NCI-H524 (cell line): ENCODE measurements at places on chromosomes 6 and 20.

DNA sequence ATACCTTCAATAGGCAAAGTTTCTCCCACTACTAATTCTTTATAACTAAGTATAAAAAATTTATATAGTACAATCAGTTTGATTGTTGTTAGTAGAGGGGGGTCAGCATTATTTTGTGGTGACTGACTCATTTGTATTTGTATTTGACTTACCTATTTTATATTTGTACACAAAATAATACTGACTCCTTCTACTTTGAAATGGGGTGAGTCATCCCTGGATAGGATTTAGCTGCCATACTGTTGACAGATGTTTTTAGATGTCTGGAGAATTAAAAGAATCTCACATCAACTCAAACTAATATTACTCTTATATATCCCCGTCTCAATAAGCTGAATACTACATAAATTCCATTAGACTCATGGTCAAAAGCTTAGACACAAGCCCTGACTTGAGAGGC lies 114.9 kb downstream of the FRK start:
- no peak for DNase-seq

- no peak for DNase-seq
Measured at GRCh38 chr6:80404889-80405288, 298.4 kb downstream of the BCKDHB start.

DNA sequence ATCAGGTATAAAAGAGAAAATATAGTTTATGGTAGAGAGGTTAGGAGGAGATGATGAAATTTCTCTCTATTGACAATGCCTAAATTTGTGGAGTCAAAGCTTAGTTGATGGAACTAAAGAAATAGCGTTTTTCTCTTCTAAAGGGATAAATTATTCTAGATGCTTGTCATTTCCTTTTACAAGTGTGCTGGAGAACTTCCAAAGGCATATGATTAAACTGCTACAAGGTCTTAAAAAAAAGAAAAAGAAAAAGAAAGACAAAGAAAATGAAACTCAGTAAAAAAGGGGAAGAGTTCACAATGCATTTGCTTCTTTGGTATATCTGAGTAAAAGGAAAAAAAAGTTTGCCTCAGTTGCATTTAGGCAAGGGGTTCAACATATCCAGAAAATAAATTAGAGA lies 499.8 kb upstream of the PTCHD4 start:
- DNase-seq, result no peak

DNA sequence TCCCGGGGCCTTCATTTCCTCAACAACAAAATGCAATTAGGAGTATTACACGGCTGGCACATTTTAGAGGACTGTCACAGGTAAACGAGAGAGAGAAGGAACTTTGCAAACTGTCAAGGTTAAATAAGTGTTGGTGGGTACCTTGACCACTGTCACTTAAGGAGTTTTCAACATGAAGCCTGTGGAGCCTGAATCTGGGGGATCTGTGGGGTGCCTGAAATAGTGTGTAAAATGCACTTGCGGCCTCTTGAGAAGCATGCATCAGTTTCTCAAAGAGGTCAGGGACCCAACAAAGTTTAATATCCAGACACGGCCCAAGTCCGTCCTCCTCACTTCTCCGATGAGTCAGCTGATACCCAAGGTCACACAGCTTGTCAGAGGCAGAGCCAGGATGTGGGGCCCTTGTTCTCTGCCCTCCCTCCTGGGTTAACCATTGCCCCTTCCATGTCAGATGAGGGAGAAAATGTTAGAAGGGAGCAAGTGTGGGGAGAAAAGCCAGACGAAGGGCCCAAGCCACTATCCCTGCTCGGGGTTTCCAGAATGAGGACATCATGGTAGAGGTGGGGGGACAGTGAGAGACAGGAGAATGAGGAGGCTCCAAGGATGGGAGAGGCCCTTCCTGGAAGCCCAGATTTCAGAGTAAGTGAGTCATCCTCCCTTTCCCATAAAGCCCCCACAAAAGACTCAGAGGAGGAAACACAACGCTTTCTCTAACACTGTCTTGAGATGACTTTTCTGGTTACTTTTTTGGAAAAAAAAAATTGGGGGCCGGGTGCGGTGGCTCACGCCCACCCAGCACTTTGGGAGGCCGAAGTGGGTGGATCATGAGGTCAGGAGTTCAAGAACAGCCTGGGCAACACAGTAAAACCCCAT lies 42.2 kb downstream of the C6orf132 start:
- no peak for DNase-seq

DNA sequence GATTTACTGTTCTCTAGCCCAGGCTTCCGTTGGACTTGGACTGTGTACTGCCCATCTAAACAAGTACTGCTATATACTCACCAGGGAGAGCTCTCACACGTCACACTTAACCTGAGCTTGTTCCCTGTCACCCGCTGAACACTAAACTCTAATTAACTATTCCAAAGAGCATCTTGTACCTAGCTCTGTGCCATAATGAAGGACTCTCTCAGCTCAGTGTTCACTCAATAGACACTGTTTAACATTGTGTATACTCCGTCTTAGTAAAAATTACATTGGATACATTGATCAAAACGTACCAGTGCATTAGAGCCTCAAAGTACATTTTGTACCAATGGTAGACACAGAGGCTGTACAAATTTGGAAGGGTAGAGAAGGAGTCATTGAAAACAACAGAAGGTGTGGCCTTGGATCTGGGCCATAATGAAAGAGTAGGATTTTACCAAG lies 55.4 kb upstream of the EPHA7 start:
- no peak for DNase-seq

GRCh38 chr6:137307163-137307854 lies 88.1 kb upstream of the IFNGR1 start:
- DNase-seq, result no peak

GRCh38 chr6:44620922-44621321 lies 233.4 kb downstream of the CDC5L start:
- no peak for DNase-seq

GRCh38 chr20:13149371-13150105 lies 71.5 kb upstream of the ISM1 start:
- no peak for DNase-seq

GRCh38 chr20:63101781-63102720 lies 95.3 kb upstream of the BHLHE23 start:
- DNase-seq, result no peak

DNA sequence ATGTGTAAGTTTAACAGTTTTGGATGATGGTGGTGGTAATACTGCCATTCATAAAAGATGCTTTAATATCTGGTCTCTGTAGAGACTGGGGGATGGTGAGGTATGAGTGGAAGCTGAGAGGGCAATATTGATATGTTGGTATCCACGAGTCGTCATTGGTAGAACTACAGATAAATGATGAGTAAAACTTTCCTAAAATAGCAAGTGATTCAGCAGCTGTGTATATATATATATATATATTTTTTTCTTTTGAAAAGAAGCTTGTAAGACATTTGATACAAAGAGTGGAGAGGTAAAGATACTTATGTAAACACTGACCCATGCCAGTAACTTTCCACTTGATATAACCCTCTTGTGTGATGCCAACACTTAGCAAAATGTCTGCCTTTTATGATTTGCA lies 41.7 kb upstream of the CITED2 start:
- no peak for DNase-seq

DNA sequence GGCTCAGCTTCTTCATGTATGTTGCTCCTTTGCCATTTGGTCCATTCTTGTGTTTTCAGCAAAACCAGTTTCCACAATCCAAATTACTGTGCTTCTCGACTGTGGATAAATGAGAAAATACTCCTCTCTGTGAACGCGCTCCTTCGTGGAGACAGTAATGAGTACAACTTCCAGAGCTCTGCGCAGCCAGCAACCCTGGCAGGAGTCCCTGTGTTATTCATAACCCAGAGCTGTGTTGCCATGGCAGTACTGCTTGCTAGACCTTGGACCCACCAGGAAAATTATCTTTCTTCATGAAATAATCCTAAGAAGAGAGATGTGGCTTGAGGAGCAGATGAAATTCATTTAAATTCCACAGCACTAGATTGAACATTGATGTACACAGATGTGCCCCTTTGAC lies 73.7 kb downstream of the SLC22A3 start:
- DNase-seq, result no peak

- no peak for DNase-seq
Measured at GRCh38 chr6:133499662-133500061, 258.5 kb downstream of the EYA4 start.

- no peak for DNase-seq
Measured at GRCh38 chr6:148874698-148875293, 128.0 kb downstream of the UST start.

- peak; percentile 4 for DNase-seq
Measured at GRCh38 chr20:60104993-60105803, 147.0 kb downstream of the CDH26 start.

DNA sequence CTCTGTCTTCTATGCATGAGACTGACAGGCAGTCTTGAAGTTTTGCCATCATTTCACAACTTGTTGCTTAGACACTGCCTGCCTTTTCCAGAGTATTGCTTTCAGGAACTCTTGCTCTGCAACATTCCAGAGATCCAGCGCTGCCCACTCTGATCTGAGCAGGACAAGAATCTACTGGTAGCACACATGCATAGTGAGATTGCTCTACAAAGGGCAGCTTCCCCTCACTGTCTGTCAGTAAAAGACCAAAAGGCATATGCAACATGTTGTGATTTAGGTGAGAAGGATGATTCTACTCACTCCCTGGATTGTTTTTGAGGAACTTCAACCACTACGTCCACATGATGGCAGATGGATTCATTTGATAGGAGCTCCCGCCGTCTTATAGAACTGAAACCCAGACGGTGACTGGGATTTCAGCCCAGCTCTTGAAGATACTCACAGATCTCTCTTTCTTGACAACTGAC lies 259.1 kb downstream of the ARID1B start:
- no peak for DNase-seq

DNA sequence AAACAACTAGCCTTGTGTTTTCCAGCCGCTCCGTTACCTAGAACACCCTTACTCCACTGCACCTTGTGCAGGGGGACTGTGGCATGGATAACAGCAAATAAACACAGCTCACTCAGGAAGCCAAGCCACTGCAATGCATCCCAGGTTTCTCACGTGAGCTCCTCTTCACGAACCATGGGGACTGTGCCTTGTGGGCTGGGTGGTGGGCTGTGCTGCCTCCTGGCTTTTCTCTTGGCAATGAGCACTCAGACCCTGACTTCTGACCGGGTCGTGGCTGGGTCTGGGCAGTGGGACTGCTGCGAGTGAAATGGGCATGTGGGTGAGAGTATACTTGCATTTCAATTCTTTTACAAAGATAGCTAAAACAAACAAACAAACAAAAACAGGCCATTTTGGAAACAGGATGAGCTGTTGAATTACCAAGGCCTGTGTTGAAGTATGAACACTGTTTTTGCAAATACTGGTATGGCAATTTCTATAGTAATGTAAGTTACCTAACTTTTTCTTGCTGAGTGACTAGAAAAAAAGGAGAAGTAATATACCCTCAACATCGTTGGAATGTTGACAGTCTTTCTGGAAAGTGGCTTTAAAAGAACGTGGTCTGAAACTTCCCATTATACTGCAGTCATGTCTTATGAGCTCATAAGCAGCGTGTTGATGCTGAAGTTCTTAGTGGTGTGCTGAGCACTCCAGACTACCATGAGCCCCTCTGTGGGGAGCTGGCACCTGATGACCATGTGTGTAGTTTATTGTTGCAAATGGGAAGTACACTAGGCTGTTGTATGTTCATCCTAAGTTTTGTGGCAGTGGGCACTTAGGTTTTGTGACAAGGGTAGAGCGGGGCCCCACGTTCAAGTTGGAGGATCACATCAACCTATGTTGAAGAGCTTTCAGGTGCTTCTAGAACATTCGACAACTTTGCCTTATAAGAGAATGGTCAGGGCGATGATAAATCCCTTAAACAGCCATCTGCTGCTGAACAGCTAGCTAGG lies 120.4 kb downstream of the ARMC2 start:
- no peak for DNase-seq

GRCh38 chr20:41078329-41078728 lies 49.7 kb downstream of the TOP1 start:
- DNase-seq, result peak; percentile 7

DNA sequence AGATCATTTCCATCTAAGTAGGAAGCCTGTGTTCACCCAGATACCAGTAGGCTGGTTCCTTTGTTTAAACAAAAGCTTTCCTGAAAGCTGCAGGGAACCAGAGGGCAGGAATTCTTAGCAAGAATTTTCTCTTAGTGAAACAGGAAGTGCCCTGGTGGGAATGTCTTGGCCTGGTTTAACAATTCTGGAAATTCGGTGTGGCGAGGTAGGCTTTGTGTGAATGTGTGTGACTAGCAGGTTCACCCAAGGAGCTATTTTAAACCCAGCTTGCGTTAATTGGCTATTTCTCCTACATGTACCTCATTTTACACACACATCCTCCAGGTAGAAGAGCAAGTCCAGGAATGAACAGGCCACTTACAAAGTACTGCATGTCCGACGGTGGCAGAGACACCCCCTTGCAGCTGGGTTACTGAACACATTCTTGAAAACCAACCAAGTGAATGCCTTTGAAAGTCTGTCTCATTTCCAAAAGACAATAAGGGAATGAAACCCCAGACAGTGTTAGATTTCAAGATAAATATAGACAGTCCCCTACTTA lies 64.6 kb downstream of the GFOD1 start:
- DNase-seq, result no peak

- no peak for DNase-seq
Measured at GRCh38 chr20:45340951-45341350, 7.3 kb downstream of the SDC4 start.

GRCh38 chr6:69232911-69233448 lies 563.8 kb downstream of the LMBRD1 start:
- DNase-seq, result peak; percentile 54

- DNase-seq, result no peak
Measured at GRCh38 chr6:106514583-106514885, 114.8 kb downstream of the RTN4IP1 start.

GRCh38 chr6:136608991-136609390 lies 58.8 kb upstream of the MAP7 start:
- DNase-seq, result no peak

- DNase-seq, result peak; percentile 8
Measured at GRCh38 chr6:90294614-90294988, 2.0 kb downstream of the BACH2 start.
